Fibroblast of skin of right biceps (primary cell): ENCODE measurements at places on chromosomes 5 and 9.

- DNase-seq: peak; percentile 42
Observed at GRCh38 chr9:111598733-111599091, 735 bp downstream of the PTGR1 start.

DNA sequence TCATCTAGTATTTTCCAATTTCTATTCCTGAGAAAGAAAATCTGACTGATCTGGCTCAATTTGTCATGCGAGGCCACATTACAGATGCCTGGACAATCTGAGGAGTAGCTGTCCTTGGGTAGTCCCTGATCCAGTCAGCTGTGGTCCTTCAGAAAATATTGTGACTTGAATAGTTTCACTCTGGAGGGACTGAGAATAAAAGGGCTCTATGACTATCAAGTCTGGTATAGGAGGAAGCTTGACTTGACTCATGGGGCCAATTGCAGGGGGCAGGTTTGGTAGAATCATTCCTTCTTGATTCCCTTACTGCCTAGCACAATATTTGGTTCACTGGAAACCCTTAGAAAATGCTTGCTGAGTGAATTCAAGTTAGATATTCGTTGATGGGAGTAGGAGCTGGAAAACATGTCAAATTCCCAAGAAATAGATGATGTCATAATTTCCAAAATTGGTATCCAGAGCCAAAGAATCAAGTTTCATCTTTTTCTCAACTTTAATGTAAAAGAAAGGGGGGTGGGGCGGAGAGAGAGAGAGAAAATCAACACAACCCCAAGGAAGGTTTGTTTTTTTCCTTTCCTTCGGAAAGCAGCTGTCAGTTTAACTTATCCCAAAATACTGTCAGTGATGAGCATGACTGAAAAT lies 32.4 kb upstream of the STX17 start:
- peak; percentile 25 for DNase-seq

DNA sequence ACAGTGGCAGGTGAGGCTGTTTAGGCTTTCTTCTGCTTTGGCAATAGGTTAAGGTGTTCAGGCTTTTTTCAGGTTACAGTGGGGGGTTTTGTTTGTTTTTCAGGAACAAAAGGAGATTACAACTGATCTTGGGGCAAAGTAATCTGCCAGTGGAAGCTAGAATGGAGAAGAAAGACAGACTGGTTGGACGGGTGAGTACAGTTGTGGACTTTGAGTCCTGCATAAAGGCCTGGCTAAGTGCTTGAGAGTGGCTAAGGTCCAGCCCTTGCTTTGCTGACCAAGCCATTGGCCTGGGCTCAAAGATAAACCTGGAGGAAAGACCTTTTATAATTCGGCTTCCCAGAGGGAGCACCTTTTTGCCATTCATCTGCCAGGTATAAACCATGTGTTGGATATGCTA lies 63.1 kb downstream of the MTMR12 start:
- DNase-seq: no peak

GRCh38 chr5:1332461-1333001 lies 12.4 kb downstream of the CLPTM1L start:
- peak; percentile 22 for DNase-seq

- DNase-seq: no peak
Observed at GRCh38 chr5:68699966-68700365, 393.8 kb upstream of the SLC30A5 start.

DNA sequence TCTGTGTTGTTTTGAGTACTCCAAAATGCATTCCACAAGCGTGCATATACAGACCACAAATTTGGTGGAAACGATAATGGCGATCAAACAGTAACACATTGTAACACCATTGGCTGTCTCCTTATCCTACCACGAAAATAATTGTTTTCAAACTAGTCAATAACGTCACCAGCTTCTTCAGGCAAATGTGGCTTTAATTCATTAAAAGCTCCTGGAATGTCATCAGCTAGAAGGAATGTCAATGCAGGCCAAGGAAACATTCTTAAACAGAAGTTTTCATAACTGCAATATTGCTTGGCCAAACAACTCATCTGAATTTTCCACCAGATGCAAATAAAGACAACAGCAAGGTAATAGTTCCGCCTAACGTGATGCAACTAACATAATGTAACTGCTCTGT lies 71.6 kb upstream of the XPA start:
- DNase-seq: peak; percentile 91

- DNase-seq: no peak
Observed at GRCh38 chr5:54296386-54296785, 14.0 kb downstream of the ARL15 start.

DNA sequence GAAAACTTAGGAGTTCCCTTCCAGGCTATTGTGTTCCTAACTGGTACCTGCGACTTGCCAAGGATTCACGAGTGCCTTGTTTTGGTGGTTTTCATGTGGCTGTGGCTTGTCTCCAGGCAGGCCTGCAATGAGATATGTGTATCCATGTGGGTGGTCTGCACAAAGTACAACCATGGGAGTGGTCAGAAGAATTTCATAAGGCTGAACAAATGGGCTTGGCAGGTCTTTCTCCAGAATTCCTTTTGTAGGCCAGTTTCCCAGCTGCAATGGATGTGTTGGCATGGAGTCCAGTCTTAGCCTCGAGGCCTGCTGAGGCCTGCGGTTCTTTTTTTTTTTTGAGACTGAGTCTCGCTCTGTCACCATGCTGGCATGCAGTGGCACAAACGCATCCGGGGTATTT lies 28.8 kb upstream of the MELK start:
- DNase-seq: peak; percentile 5

- DNase-seq: no peak
Observed at GRCh38 chr5:87122151-87122977, 145.3 kb upstream of the RASA1 start.

- no peak for DNase-seq
Observed at GRCh38 chr9:133512253-133513213, 12.2 kb downstream of the MYMK start.

- no peak for DNase-seq
Observed at GRCh38 chr5:181281077-181281983, 20.4 kb upstream of the TRIM52 start.

- DNase-seq: no peak
Observed at GRCh38 chr5:91089758-91090157, 293.4 kb downstream of the ARRDC3 start.

- DNase-seq: peak; percentile 36
Observed at GRCh38 chr5:171311322-171312077, 2.5 kb downstream of the TLX3 start.

- peak; percentile 61 for DNase-seq
Observed at GRCh38 chr5:144183254-144183889, 12.7 kb downstream of the KCTD16 start.

DNA sequence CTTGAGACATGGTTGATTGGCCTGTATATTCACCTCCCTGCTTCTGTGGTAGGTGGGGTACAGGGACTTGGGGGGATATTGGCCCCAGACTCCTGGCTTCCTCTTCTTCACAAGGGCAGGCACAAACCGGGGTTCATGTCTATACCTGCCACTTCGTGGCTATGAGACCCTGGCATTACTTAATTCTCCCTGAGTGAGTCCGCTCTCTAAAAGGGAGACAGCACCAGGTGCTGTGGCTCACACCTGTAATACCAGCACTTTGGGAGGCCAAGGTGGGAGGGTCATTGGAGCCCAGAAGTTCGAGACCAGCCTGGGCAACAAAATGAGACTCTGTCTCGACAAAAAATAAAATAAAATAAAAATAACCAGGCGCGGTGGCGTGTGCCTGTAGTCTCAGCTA lies 178.5 kb downstream of the GABBR2 start:
- no peak for DNase-seq

DNA sequence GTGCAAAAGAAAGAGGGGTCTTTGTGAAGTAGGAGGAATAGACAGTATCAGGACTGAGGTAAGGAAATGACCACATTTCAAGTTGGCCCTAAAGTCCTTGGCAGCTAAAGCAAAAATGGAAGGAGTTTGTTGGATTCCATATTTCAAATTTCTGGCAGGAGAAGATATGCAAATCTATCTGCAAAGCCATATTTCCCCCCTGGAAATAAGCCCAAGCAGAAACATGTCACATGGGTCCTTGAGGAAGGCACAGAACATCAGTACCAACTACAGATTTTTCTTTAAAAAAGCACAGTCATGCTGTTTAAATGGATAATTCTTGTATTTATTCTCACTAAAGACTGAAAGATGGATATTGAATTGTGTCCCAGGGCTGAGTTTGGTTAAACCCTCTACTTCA lies 323.0 kb downstream of the TRIM32 start:
- no peak for DNase-seq

- DNase-seq: peak; percentile 67
Observed at GRCh38 chr5:10520706-10521105, 43.2 kb upstream of the ANKRD33B start.
